ENCODE measurements at places on chromosomes 3 and 15.

DNA sequence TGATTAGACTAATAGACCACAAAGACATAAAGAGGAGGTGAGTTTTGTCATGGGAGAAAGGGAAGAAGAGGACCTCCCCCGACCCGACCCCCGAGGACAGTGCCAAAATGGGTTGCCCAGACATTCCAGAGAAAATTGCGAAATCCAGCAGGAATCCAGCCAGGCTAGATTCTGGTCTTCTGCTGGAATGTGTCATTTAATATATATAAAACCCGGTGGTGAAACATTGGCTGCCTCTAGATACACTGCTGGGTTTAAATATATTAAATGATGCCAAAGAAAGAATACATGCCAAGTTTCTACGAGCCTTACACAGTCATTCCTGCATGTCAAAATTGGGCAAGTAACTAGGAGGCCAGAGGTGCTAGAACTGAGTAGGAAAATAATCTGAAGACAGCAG, 45.3 kb upstream of the SPESP1 start:
- DNase-seq: peak; percentile 54

DNA sequence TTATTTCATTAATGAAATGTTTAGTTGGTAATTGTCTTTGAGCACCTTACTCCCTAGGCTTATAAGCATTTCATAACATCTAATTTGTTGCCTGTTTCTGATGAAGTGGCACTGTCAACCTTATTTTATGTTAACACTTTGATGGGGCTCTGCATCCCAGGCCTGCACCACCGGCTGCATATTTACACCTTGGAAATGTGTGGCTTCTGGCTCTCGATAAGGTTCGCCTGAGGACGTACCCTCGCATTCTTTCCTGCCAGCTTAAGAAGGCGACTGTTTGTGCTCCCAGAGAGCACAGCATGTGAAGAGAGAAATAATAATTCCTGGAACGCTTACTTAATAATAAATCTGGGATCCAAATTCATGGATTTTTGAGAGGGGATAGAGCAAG, 763.3 kb upstream of the CFAP20DC start:
- DNase-seq: no peak

GRCh38 chr15:60047701-60048100, 43.6 kb downstream of the FOXB1 start:
- no peak for DNase-seq

- DNase-seq: peak; percentile 42
Measured at GRCh38 chr15:98901434-98902072, 106.0 kb downstream of the PGPEP1L start.

- DNase-seq: peak; percentile 88
Measured at GRCh38 chr15:87579537-87579936, 677.0 kb downstream of the NTRK3 start.

DNA sequence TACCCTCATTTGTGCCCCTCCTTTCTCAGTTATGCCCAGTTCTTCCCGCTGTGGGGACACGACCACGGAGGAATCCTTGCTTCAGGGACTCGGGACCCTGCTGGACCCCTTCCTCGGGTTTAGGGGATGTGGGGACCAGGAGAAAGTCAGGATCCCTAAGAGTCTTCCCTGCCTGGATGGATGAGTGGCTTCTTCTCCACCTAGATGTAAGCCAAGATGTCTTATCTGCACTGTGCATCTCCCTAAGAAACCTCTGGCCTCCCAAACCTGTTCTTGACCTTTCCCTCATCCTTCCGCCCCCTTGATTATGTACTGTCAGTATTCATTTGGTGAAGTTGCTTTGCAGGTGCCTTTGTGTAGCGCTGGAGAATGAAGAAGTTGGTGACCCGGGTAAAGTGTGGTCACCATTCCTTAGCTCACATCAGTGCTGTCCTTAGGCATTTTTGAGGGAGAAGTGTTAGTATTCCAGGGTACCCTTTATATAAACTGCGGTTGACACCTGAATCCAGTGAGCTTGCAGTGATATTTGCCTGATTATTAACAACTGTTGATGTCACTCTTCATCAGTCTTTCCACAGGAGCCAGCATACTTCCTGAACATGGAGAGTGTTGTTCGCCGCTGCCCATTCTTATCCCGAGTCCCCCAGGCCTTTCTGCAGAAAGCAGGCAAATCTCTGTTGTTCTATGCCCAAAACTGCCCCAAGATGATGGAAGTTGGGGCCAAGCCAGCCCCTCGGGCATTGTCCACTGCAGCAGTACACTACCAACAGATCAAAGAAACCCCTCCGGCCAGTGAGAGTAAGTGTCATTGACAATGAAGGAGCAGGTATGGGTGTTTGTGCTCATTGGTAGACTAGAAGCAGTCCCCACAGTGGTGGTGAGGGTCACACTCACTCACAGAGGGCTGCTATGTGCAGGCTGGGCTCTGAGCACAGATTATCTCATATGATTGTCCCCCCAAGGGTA, 966 bp downstream of the ALAS1 start:
- DNase-seq: no peak

DNA sequence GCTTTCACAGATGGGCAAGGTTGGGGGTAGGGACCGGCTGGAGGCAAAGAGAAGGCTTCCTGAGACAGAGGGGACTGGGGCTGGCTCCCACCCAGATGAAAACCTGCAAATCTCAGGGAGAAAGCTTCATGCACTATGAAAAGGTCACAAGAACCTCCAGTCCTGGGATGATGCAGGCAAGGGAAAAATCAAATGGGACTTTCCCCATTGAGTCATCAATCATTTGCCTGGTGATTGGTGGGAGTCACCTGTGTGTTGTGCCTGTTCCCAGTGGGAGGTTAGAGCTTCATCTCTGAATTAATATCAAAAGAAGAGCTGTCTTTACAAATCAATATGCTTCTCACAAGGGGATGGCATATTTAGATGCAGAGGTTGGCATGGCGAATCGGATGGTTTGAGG, 49.9 kb downstream of the CACNA1D start:
- DNase-seq: peak; percentile 51

All from mammary epithelial cell (primary cell).